ENCODE measurements at places on chromosomes 7 and 10.

DNA sequence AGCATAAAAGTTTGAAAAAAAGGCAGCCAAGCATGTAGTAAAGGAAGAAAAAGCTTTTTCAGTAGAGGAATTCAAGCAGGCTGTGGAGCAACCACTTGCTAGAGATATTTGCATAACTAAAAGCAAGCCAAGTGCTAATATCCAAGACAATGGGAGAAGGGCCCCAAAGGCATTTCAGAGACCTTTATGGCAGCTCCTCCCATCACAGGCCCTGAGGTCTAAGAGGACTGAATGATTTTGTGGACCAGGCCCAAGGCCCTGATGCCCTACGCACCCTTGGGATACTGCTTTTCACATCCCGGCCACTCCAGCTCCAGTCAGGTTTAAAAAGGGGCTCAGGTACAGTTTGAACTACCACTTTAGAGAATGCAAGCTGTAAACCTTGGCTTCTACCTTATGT lies 261.7 kb upstream of the SEMA3C start:
- DNase-seq = no peak

DNA sequence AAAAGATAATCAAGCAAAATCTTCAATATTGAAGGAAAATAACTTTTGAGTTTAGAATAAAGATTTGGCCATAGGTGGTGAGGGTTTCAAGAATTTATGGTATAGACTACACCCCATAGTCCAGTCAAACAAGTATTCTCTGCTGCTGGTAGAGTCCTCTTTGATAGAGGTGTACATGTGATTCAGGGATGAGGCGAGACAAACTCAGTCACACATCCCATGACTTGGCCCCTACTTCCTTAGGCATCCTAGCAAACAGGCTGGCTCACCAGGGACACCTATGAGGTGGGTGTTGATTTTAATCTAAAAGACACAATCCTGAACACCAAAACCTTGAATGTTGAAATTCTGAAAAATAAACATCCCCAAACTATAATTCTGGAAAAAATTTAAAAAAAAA lies 78.1 kb upstream of the SLC25A13 start:
- no peak for DNase-seq

- no peak for DNase-seq
Measured at GRCh38 chr10:44650691-44651661, 260.2 kb upstream of the TMEM72 start.

DNA sequence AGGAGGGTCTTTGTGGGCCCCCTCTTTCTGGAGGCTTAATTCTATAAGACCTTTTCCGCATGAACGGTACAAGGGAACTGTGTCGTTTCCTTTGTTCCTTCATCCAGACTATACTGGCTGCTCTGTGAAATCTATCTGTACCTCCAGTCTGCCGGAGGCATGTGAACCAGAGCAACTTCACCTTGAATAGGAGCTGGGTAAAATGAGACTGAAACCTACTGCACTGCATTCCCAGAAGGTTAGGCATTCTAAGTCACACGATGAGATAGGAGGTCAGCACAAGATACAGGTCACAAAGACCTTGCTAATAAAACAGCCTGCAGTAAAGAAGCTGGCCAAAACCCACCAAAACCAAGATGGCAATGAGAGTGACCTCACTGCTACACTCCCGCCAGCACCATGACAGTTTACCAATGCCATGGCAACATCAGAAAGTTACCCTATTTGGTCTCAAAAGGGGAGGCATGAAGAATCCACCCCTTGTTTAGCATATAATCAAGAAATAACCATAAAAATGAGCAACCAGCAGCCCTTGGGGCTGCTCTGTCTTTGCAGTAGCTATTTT lies 36.8 kb upstream of the INPP5F start:
- DNase-seq = no peak

GRCh38 chr7:101671371-101672356 lies 42.6 kb upstream of the MYL10 start:
- no peak for DNase-seq

GRCh38 chr10:72146071-72146470 lies 57.7 kb upstream of the SPOCK2 start:
- DNase-seq = no peak

DNA sequence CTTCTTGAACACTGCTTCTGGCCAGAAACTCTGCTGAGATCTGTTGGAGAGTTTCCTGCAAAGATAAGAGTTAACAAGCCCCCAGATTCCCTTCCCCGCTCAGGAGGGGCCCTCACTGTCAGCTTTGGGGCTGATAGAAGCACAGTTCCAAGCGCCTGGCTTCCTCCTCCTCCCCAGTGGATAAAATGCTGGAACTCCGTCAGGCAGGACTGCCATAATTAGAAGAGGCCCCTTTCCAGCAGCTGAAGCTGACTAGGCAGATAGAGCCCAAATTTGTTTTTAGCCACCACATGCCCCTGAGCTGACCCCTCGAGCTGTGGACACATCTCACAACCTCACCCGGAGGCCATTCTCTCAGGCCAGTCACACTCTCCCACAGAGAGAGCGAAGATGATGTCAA lies 89.4 kb downstream of the TBXAS1 start:
- DNase-seq = no peak

- DNase-seq = no peak
Measured at GRCh38 chr10:80457554-80458262, 3.6 kb downstream of the TSPAN14 start.

DNA sequence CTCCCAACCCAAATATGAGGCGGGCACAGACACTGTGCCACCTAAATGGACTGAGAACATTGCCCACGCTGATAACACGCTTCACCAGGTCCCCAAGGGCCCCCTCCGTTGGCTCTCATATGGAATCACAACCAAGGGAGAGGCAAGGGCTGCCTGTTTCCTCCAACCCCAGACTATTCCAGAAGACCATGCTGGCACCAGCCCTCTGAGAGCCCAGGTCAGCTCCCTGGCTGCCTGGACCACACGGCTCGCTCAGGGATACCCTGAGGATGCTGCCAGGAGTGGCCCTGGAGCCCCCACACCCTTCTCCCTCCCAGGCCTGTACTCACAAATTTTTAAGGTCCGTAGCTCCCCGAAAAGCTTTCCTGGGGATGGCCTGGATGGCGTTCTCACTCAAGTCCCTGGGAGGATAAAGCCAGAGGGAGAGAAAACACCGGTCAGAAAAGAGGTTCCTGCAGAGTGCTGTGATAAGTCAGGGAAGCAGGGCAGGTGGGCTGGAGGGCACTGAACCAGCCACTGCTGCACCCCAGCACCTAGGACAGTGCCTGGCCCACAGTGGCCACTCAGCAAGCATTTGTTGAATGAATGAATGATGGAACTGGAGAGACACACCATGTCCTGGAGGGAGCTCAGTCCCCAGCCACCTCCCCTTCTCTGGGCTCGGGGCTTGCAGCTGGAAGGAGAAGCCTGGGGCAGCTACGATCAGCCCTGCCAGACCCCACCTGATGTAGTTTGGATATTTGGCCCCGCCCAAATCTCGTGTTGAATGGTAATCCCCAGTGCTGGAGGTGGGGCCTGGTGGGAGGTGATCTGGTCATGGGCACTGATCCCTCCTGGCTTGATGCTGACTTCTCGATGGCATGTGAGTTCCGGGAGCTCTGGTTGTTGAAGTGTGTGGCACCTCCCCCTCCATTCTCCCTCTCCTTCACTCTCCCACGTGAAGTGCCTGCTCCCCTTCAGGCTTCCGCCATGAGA lies 119.8 kb downstream of the SLIT1 start:
- DNase-seq = no peak

DNA sequence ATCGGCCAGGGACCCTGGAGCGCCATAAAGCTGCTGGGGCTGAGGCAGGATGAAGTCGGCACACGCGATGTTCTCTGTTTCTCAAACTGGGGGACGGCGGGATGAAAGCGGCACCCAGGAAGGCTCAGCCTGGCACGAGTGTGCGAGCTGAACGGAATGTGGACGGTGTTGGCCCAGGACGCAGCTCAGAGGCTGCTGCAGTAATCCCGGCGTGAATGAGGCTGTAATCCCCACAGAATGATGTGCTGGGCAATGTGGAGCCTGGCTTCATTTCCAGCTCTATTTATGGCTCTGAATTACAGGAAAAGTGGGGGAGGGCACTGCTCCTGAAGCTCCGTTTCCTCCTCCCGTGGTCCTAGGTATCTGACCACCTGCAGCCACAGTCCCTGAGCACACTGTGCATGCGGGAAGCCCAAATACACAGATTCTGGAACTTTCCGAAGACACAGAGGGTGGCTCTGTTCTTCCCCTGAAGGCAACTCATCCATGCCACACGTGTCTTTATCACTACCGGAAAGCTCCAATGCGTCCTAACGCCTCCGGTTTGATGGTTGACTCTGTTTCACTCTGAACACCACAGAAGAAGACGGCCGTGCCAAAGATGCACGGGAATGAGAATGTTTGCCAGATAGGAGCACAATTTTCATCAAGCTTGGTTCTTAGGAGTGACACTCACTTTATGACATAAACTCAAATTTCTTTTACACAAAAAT lies 37.6 kb downstream of the KLF6 start:
- no peak for DNase-seq

DNA sequence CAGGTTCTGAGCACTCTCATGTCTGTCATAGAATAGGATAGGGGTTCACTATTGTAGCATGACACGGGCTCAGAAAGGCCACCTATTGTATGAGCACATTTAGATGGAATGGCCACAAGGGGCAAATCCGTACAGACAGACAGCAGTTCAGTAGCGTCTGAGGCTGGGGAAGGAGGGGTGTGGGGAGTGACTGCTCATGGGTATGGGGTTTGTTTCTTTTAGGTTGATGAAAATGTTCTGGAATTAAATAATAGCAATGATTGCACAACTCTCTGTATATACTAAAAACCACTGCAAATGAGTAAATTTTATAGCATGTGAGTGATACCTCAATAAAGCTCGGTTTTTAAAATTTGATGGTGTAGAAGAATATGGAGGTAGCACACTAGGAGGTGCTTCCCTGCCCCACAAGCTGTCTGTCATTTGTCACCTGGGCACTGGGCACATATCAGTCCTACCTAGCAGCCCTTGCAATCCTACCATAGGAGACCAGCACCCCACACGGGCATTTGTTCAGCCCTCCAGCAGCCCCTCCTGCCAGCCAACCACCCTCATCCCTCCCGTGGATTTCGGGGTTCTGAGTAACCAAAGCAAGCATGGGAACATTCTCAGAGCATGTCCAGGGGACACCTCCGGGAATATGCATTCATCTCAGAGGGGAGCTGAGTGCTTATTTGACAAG lies 35.2 kb downstream of the KCNMA1 start:
- DNase-seq = no peak

GRCh38 chr7:95609277-95609971 lies 13.1 kb upstream of the PDK4 start:
- no peak for DNase-seq

DNA sequence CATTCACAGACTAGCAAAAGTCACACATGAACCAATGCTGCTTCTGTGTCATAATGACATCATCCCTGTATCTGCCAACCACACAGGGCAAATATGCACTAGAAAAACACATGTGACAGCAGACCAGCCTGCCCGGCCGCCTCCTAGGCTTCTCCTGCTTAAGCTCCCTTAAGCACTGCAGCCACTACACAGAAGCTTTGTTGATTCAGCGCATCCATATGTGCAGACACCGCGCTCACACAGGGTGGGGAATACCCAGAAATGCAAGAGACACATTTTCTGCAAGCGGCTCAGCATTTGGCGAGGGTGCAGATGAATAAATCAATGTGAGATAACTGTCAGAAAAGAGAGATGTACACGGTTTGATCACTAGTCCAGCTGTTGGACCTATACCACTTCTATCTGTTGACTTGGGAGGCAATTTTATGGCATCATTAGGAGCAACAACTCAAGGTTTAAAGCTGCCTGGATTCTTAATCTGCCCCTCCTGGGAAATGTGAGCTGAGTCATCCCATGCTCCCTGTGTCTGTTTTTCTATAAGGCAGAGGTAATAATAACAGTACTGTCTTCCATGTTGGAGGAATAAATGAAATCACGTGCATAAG lies 33.4 kb downstream of the CPXM2 start:
- no peak for DNase-seq

- DNase-seq = no peak
Measured at GRCh38 chr7:18497800-18498199, 2.3 kb downstream of the HDAC9 start.

GRCh38 chr7:67847092-67847787 lies 850.6 kb downstream of the TYW1 start:
- no peak for DNase-seq

- no peak for DNase-seq
Measured at GRCh38 chr10:78565841-78566240, 502.9 kb upstream of the ZMIZ1 start.

- no peak for DNase-seq
Measured at GRCh38 chr7:113044394-113044793, 42.2 kb downstream of the GPR85 start.

DNA sequence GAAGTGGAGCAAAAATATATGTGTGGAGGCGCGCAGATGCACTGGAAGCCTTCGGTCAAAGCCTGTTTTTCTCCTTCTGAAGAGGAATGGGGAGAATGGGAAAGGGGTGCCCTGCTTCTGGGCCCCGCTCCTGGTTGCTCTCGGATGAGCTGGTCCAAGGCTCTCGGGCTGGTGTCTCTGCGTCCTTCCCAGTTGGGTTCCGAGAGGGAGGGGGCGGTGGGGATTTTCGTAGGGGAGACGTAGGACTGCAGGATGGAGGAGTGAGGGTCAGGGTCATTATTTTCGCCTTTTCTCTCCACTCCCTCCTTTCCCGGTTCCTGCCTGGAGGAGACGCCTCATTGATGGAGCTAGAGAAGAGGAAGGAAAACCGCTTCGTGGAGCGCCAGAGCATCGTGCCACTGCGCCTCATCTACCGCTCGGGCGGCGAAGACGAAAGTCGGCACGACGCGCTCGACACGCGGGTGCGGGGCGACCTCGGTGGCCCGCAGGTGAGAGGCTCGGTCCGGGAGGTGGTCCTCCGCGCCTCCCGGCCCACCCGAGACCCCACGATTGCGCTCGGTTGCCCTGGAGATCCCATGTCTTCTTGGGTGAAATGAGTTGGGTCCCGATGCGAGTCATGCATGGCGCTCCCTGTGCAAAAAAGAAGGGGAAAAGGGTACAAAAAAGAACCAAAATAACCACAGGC lies 790 bp downstream of the ADAM22 start:
- peak; percentile 44 for DNase-seq

GRCh38 chr7:29968683-29969395 lies 20.8 kb downstream of the SCRN1 start:
- DNase-seq = no peak

DNA sequence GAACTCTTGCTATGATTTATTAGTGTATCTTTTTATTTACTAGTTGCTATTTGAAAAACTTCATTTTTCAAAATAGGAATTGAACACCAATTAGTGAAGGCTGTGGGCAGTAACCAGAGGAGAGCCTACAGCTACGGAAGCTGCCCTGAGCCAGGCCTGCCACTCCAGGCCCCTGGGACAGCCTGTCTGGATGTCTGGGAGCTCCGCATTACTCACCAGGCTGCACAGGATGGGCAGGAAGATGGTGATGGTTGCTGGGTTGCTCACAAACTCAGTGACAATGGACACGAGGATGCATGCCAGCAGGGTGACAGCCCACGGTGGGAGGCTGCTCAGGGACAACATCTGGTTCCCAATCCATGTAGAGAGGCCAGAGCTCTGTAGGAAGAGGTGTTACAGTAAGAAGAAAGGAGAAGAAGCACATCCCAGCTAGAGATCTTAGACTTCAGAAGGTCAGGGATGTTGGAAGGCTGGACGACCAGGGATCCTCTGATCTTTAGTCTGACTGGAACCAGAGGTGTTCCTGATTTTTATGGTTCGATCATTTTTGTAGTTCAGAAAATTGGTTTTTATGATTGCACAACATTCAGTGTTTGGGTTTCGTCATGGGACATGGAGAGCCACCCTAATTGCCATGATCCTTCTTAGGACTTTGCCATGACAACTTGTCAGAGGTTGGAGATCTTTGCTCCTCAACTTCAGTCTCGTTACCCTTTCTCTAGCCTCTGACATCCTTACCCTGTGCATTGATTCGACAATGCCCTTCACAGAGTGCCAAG lies 23.2 kb downstream of the STMP1 start:
- DNase-seq = no peak

GRCh38 chr10:110756876-110757275 lies 112.7 kb downstream of the RBM20 start:
- DNase-seq = no peak
